ENCODE measurements at places on chromosomes 4 and X.

DNA sequence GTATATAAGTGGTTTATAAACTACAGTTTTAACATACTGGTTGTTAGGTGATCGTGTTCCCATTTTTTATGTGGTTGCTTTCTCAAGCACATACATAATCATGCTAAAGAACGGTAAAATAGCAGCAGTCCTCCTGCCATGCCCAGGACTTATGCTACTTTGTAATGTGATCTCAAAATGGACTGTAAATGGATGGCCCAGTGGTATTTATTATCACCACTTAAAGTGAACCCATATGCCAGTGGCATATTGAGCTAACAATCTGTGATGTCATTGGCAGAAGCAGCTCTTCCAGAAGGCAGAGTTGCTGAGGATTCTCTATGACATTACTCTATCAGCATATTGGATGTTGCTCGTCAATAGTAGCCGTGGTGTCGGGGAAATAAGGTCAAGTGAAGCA is 28.6 kb downstream of the ANK2 start:
- DNase-seq: no peak

DNA sequence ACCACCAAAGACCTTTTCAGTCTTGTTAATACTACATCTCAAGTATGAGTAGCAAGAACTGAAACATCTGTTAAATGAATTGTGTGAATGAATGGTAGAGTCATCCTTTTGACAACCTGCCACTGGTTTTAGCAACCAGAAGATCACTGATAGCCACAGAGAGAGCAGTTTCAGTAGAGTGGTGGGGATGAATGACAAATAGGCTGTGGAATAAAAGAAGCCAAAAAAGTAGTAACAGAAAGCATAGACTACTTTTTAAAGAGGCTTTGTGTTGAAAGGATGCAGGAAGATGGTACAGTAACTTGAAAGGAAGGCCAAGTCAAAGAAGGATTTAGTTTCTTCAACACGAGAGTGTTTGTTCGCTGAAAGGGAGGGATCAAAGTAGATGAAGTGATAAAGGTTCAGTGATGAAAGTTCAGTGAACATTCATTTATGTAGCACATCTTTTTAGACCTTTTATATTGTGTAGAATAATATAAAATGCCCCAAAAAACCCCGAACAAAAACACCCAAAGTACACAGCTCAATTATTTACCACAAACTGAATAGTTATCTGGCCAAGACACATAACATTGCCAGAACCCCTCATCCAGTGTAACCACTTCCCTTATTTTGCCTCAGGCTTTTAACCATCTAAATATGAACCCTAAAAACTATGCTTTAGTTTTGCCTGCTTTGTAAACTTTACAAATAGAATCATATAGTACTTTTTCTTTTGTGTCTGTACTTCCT is 40.1 kb upstream of the EIF1AX start:
- DNase-seq: no peak

- peak; percentile 11 for DNase-seq
These were observed 10.4 kb downstream of the MID1IP1 start for GRCh38 chrX:38811515-38812243.

- DNase-seq: peak; percentile 62
These were observed 6.0 kb downstream of the SLC2A9 start for GRCh38 chr4:10015140-10015753.

DNA sequence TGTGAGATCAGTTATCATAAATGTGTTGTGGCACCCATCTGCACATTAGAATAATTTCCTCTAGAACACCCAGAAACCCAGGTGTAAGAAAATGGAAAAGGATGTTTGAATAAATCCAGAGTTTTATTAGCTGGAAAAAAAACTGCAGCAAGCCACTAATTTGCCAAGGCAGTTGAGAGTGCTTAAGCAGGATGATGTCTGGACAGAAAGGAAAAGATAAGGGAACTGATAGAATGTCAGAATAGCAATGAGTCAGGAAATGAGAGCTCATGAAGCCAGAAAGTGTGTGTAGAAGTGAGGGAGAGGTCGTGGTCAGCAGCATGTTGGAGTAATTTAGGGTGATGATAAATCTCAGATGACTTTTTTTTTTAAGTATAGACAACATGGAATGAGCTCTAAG is 15.2 kb upstream of the NEUROG2 start:
- peak; percentile 12 for DNase-seq

GRCh38 chrX:136761421-136761820 is 19.3 kb downstream of the ARHGEF6 start:
- DNase-seq: no peak

- no peak for DNase-seq
These were observed 51.1 kb downstream of the COL25A1 start for GRCh38 chr4:109251396-109251795.

DNA sequence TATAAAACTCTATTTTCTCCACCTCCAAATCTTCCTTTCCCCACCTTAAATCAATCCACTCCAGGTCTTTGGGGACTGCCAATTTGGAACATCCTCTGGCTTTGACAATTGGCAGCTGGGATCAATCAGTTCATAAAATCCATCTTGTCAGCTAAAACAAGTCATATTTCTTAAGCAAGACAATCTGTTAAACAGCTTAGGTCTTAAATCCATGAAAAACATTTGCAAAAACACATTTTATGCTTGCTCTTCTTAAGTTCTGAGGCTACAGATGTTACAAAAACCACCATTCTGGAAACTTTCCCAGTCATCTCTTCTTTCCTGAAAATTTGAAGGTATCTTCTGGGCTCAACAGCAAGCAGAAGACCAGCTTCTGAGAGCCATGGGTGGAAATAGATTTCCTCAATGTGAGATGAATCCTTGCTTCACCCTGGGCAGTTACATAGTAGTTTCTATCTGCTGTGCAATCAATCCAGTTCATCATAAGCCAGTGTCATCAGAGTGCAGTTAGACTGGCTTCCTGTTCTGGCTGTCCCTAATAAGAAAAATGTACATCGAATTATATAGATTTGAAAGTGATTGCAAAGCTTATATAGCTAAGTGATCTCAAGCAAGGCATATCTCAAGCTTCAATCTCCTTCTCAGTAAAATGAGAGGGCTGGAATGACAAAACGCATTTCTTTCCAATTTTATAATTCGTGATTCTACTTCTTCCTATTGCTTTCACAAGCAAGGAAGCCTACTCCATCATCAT is 402.7 kb upstream of the INTU start:
- DNase-seq: no peak

GRCh38 chr4:165631912-165632311 is 241.1 kb upstream of the TLL1 start:
- DNase-seq: no peak

DNA sequence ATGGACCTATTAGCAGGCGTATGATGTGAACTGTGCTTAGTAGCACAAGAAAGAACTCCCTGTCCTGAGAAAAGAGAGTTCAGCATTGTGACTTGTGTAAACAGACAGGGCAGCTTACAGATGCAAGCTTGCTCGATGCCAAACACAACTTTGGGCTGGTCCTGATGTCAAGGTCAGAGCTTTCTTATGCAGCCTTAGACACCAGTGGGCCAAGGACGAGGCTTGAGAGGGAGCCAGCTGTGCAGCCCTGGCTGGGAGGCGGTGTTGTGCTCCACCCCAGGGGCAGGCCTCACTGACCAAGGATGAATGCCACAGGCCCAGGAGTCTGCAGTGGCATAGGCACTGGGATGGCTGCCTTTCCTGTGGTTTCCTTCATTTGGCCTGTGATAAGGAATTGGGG is 35.4 kb downstream of the JADE1 start:
- no peak for DNase-seq

GRCh38 chr4:100493756-100494155 is 24.1 kb downstream of the EMCN start:
- no peak for DNase-seq

DNA sequence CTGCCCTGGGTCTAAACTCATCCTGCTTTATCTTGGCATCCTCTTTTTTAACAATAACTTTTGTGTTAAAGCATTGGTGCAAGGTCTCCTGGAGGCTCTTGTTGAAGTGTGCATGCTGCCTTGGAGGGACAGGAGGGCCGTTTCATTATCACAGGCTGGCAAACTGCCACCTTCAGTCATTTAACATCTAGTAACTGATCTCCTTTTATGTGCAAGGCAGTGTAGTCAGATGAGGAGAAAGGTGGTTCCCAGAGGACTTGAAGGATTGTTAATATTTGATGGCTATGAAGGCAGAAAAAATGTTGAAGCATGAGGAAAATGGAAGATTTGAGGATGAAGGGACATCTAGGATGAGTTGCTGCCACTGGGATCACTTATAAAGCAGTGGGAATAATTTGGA is 439.4 kb downstream of the RAPGEF2 start:
- DNase-seq: no peak

DNA sequence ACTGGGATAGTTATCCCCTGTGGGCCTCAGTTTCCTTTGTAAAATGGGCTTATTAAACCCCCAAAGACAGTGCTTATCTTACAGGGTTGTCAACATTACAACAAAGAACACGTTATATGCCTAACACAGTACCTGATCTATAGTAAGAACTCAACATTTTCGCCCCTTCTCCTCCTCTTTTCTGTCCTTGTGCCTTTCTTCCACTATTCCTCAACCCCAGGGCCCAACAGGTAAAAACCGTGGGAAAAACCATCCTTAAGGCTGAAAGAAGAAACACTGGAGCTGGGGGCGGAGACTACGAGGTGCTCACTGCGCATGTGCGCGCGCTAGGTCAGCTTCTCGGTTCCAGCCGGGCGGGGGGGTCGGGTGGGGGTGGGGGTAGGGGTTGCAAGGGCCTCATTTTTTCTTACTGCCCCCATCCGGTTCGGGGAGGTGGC is 426 bp upstream of the XIAP start:
- peak; percentile 65 for DNase-seq

GRCh38 chr4:3177905-3178304 is 71.1 kb upstream of the MSANTD1 start:
- no peak for DNase-seq

DNA sequence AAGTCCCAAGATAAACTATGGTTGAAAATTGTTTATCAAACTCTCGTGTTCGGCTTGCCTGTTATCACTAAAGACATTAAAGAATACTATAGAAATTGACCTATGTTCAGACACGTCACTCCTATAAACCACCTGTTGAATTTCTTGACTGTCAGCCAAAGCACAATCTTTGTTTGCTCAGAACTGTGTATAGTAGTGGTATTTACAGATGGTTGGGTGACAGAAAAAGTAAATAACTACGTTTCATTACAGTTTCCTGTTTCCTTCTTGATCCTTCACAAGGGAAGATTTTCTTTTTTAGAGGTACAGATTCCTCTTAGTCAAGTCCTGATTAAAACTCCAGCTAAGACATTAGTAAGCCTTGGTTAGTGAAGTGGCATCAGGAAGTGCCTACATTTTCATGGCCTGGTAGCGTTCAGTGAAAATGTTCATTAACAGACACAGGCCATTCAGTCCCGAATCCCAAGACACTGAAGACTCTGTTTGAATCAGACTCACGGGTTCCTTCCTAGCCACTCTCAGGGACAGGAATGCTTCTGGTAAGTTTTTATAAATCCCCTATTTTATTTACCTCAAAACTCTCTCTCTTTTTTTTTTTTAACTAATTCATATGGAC is at the start of gene SMIM31:
Gene SMIM31 (plus strand): TSS at position 259 of the 616 bp plus-strand sequence. CDS start 16,313 bp downstream, outside the sequence.
- no peak for DNase-seq

DNA sequence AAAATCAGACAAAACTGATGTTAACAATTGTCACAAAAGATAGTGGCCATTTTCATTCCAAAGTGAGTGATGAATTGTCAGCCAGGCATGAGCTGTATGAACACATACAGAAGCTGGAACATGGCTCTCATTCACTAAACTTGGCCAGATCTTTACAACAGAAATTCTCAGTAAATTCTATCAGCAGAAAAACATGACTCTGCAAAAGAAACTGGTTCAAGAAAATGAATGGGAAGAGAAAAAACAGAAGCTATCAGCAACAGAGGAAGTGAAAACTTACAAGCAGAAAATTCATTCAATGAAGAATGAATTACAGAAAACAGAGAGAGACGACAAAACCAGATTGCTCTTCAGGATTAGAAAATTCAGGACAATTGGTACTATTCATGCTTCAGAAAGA is 249.6 kb downstream of the COL25A1 start:
- DNase-seq: no peak

- DNase-seq: no peak
These were observed 21.1 kb downstream of the CTBP1 start for GRCh38 chr4:1227816-1228215.

DNA sequence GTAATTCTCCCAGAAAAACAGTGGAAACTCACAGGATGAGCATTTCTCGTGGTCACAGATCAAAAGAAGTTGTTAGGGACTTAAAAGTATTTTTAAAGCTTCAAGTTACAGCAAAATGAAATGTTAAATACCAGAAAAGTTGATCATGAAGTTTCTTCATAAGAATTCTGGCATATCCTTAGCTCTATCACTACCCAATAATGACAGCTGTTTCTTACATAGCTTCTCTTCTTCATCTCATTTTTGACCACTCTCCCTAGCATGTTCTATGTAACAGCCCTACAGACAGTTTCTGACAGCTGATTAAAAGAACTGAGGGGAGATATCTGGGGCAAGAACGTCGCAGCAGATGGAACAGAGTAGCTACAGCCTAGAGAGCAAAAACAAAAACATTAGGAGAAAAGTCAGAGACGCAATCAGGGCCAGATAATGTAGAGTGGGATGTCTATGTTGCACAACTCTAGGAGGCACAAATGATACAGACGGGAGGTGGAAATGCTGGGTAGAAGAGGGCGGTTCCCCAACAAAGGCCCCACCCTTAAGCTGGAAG is 108.7 kb downstream of the CORIN start:
- DNase-seq: no peak

All from kidney glomerular epithelial cell (primary cell).